Foreskin melanocyte (primary cell): ENCODE measurements at places on chromosomes 6 and 20.

DNA sequence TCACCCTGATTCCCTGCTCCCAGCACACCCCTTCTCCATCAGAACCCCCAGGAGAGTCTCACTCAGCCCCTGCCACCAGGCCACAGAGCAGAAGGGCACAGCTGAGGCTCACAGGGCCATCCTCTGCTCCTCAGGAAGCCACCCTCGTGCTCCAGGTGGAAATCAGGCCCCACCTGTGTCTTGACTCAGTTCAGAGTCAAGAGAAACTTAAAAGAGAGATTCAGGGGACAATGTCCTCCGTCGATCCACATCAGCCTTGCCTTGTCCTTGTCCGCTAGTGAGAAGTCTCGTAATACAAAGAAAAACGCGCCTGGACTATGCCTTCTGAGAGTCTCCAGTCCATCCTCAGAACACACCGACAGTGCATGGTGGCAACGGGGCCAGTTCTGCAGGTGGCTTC lies 114.6 kb downstream of the SYNDIG1 start:
- no peak for DNase-seq

GRCh38 chr20:30595698-30596097 lies 661.8 kb upstream of the DEFB115 start:
- DNase-seq, result no peak

DNA sequence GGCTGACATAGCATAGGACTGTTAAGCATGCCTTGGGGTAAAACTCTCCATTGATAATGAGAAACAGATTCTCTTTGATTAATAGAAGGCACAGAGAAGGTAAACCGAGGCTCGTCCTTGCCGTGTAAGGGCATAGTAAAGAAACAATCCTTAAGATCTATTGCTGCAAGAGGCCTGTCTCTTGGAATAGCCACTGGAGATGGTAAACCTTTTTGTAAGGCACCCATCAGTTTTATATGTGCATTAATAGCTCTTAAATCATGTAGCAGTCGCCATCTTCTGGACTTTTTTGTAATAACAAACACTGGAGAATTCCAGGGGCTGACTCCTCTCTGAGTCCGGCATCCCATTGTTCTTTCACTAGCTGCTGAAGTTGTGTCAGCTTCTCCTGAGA lies 8.4 kb upstream of the ABHD12 start:
- DNase-seq, result peak; percentile 85

GRCh38 chr6:137307163-137307854 lies 88.1 kb upstream of the IFNGR1 start:
- no peak for DNase-seq

DNA sequence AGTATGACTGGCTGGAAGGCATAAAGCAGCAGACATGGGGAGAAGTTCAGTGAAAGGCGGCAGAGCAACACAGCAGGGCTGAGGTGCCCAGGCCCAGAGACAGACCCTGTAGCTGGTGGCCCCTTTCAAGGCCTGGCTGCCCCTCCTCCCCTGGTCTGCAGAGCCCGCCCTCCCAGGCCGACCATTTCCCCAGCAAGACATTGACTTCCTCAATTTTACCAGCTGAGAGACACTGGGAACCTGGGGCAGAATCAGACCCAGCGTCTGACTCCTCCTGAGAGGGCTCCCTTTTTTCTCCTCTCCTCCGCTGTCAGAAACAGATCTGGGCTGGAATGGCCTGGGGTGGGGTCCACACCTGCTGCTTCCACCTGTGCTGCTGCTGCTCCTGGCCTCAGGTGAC lies at the start of gene TREML4:
TREML4 (plus strand) TSS at position 254 of the 400 bp plus-strand sequence; CDS start at position 333, 79 bp downstream.
- DNase-seq, result no peak

DNA sequence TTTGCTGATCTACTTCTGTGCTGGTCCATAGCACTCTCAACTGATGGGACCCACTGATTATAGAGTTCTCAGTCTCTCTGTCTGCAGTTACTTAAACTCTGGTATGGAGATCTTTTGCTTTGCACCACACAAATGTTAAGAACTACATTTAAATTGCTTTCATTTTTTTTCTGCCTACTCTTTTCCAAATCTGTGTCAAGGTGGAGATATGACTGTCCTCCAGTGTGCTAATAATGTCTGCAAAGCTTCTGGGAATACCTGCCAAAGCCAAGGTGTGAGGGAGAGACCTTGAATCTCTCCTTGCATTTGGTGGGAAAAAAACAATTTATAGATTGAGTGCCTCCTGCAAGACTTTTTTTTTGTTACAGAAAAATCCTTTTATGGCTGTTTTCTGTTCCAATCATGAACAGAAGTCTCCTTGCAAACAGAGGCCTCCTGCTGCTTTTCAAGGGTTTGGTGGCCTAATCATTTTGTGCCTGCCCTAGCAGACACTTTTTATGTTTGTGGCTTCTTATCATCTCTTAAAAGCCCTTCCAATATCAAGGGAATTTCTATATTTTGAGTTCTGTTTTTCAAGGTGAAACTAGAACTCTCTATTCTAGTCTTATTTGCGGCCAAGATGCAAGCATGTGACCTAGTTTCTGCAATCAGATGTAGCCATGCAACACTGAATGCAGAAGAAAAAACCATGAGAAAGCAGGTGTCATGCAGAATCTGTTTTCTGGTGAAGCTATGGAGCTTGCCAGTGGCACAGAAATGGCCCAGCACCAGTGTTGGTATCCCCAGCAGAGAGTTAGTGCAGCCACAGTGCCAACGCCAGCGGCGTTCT lies 23.2 kb upstream of the AKIRIN2 start:
- DNase-seq, result no peak

DNA sequence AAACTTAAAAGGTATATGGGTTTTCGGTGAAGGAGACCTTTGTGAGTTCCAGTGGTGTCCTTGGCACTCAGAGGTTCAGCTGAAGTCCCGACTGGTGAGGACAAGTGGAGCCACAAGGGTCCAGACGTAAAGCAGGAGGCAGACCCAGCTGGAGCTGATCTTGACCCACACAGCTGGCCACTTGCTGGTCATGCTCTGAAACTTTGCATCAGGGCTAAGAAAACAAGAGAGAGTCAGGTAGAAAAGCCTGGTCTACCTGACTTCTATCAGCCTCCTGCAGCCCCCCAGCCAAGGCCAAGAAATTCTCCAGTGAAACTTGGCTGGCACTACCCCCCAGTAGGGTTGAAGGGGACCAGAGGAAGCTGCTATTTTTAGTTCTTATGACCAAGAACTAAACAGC lies 21.6 kb downstream of the SERINC3 start:
- DNase-seq, result no peak

GRCh38 chr6:113967777-113968176 lies 3.2 kb downstream of the HDAC2 start:
- no peak for DNase-seq

GRCh38 chr20:56592211-56592610 lies 36.9 kb upstream of the TFAP2C start:
- DNase-seq, result no peak

GRCh38 chr6:27562027-27562410 lies 89.1 kb upstream of the ZNF184 start:
- DNase-seq, result no peak

DNA sequence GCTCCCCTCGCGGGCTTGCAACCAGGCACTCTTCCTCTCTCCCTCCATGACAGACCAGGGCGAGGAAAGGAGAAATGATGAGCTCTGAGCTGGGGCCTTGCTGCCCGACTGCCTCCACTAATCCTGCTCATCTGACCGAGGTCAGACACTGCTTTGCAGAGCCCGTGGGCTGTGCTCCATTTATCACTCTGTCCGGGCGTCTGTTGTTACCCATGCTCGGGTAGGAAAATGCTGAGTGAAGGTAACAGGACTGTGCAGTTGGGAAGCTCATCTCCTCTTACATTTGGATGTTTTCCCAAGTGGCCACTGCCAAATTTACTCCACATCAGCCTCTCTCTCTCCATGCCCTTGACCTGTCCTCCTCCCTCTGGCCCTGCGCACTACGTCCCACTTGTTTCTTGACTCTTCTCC lies 14.6 kb downstream of the RPS6KA2 start:
- no peak for DNase-seq

GRCh38 chr6:165640806-165641205 lies 22.2 kb downstream of the PDE10A start:
- DNase-seq, result no peak

- DNase-seq, result peak; percentile 30
These were observed 19.6 kb upstream of the FERMT1 start for GRCh38 chr20:6142348-6142993.

DNA sequence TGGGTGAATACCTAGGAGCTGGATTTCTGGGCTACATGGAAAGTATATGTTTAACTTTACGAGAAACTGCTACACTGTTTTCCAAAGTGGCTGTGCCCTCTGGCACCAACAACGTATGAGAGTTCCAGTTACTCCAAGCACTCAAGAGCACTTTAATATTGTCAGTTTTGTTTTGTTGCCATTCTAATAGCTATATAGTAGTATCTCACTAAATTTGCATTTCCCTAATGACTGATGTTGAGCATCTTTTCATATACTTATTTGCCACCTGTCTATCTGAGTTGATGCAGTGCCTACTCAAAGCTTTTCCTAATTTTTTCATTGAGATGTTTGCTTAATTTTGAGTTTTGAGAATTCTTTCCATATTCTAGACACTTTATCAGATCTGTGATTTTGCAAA lies 76.7 kb downstream of the IYD start:
- no peak for DNase-seq

- no peak for DNase-seq
These were observed 247.8 kb downstream of the HAO1 start for GRCh38 chr20:7692478-7692877.

GRCh38 chr6:26576929-26577719 lies 19.6 kb upstream of the ABT1 start:
- DNase-seq, result peak; percentile 81

- DNase-seq, result no peak
These were observed 35.8 kb upstream of the IGF2R start for GRCh38 chr6:159933077-159933476.

DNA sequence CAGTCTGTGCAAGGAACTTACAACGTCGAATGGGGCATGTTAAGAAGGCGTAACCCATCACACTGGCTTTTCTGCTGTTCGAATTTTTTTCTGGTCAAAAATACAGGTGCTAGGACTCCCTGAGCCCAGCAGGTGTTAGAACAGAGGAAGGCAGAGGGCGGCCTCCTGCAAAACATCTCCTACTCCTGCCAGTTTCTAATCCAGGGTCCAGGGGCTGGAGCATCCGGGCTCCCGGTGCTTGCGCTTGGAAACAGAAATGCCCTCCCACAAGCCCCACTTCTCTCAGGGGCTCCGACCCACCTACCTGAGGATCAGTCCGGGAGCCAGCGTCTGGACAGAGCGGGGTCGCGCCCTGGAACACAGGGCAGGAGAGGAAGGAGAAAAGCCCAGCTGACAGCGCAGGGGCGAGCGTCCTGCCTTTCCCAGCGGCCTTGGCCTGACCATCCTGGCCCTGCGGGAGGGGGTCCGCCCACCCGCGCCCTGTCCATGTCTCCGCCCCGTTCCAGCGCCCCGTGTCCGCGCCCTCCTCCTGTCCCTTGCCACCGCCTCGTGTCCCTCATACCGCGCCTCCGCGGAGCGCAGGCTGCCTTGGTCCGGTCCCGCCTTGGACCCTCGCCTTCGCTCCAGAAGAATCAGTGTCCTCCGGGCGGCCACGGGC lies 14.8 kb upstream of the LPA start:
- no peak for DNase-seq

DNA sequence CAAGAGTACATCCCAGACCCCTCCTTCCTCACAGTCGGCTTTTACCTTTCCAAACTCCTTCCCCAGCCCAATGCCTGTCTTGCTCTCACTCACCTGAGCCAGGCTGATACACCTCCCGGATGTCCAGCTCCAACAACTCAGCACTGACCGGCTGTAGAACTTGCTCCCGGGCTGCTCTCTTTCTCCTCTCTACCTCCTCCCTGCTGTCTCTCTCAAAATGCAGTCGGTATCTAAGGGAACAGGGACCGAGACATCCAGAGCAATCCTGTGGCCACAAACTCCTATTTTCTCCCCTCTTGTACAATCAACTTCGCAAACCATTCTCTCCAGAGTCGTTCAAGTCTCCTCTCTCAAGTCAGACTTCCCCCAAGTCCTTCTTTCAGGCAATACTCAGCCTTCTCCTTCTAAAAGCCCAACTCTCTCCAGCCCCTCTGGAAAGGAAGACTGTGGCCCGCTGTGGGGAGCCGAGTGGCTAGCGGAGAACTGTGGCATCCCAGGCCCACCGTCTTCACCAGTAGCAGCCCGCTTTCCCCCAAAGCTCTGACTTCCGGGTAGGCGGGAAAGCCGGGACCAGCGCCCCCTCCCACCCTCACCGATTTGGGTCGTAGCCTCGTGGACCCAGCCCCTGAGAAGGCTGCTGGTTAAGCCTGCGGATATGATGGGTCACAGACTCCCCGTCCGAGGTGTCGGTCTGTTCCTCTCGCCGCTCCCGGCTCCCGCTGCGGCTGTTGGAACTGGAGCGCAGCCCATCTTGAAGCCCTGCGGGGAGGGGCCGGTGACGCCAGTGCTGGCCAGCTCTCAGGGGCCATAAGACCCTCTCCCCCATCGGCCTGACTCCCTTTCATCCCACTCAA lies 1.1 kb downstream of the GNL1 start:
- DNase-seq, result peak; percentile 24

DNA sequence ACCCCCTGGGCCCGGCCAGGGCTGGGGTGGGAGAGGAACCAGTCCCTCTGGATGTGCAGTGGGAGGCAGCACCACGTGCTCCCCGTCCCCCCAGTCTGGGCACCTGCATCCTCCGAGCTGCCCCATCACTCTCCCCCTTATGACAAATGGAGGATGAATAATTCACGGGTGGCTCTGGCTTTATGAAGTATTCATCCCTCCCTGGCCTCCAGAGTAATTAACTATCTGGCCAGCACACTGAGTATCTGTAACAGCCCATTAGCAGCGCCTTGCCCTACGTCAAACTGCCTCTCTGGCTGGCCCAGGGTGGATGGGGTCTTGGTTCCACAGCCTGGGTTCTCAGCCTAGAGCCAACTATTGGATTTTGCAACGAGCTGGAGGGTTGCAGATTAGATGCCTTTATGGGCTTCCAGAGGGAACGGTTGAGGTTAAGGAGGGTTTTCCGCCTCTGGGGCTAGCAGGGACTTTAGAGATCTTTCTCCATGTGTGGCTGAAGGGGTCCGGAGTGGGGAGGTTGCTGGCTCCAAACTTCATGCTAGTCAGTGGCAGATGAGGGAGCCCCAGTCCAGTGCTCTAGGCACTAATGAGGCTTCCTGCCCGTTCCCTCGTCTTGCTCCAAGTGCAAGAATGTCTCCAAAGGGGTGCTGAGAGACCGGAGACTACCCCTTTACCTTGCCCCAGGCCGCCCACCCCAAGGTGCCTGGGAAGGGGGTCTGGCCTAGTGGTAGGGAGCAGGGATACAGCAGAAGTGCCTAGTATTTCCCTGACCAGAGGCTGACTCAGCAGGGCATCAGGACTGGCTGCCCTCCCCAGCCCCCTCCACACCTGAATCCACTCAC lies 53.5 kb upstream of the MLN start:
- no peak for DNase-seq

- DNase-seq, result no peak
These were observed 152.5 kb downstream of the SLC22A3 start for GRCh38 chr6:160500639-160501038.

GRCh38 chr6:90865513-90865912 lies 278.6 kb upstream of the MAP3K7 start:
- DNase-seq, result no peak

DNA sequence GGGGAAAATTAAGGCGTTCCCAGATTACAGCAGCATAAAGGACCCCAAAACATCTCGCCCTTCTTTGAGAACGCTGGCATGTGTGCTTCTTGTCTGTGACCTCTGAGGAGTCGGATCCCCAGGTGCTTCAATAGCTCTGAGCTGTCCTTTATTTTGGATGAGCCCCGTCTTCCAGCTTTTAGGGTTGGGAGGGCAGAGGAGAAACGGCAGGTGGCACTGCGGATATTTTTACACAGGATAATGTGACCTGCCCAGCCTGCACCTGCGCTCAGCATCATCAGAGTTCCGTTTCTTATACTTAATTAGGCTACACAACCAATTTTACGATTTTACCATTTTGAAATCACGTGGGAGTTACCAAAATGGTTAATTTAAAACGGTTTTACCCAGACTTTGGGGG lies 147.7 kb upstream of the RPS6KA2 start:
- no peak for DNase-seq
